ENCODE measurements at places on chromosomes 4 and X. TPM values are rescaled to one million over a fixed set of nuclear protein-coding genes. Genes with fewer than 3 reads are reported as not detected.

ADH4 gene
- total RNA-seq: not detected

HAND2 gene
- 1.7 TPM for total RNA-seq

CYP2U1 gene
- 6.1 TPM for total RNA-seq

UGT2B7 gene
- 0.31 TPM for total RNA-seq

GPAT3 gene
- total RNA-seq: 16.3 TPM

All from muscle of leg (tissue), 16 donors.